Mesothelial cell of epicardium (in vitro differentiated cells): ENCODE measurements at places on chromosomes 16 and 17. TPM values are rescaled to one million over a fixed set of nuclear protein-coding genes. Genes with fewer than 3 reads are reported as not detected.

DNA sequence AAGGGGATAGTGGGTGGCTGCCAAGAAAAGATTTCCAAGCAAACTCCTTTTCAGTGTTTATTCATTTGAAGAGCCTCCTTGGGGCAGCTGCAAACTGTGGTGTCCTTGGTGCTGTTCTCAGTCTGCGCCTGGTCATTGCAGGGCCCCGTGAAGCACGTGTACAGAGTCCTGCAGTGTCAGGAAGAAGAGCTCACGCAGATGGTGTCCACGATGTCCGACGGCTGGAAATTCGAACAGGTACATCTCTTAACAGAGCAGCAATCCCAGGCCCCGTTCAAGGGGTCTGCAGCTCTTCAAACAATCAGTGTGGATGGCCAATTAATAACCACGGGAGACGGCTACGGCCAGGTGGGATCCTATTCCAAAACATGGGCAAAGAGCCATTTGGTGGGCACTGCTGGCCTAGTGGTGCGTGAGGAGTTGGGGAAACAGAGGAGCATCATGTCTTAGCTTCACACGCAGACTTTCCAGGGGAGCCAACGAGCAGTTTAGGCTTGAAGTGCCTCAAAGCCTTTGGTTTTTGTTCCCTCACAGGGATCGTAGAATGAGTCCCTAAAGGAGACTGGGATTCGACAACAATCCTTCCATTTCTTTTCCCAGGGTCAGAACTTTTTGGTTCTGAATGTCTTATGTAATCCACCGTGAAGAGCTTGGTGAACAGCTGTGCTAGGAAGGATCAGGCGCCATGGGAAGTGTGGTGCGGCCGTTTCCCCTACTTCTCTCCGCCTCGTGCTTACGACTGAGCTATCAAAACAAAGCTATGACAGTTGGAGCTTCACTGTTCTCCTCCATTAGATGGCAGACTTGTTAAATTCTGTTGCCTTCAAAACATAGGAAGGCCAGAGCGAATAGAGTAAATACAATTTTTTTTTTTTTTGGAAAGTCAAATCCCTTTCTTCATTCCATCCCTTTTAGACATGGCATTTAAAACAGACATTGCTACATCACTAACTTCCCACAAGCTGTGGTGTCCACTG is 12.6 kb downstream of the KCTD2 start:
- peaks cover 29% of the 10 kb centered on the region for H3K36me3 ChIP-seq
- DNase-seq, result no peak
- H3K27ac ChIP-seq, result no peak overlapping the region
- no peaks in the 10 kb centered on the region for H3K27me3 ChIP-seq
- no peak overlapping the region for H3K4me3 ChIP-seq

DNA sequence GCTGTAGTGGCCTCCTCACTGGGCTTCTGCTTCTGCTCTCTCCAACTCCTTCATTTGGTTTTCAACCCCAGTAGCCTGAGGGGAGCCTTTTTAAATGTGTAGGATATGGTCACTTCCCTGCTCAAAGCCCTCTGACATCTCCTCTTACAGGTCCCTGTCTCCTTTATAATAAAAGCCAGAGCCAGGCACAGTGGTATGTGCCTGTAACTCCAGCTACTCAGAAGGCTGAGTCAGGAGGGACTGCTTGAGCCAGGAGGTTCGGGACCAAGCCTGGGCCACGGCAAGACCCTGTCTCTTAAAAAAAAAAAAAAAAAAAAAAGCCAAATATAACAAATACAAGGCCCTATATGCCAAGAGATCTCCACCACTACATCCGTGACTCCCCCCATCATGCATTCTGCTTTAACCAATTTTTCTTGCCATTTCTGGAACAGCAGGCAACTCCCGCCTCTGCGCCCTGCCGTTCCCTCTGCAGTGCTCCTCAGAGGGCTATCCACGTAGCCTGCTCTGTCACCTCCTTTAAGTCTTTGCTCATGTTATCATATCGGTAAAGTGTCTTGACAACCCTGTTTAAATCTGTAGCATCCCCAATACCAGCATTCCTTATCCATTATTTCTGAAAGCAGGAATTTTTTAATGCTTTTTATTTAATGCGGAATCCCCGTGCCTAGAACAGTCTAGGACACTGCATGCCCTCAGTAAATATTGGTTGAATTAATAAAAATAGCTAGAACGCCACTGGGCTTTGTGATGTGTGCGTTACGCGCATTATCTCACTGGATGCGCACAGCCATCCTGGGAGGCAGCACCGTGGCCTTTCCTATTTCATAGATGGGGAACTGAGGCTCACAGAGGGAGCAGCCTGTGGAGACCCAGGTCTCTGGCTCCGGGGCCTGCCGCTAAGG is 9.5 kb downstream of the ZNF771 start:
- H3K27me3 ChIP-seq, result no peaks in the 10 kb centered on the region
- no peak overlapping the region for H3K27ac ChIP-seq
- peaks cover 18% of the 10 kb centered on the region for H3K36me3 ChIP-seq

DNA sequence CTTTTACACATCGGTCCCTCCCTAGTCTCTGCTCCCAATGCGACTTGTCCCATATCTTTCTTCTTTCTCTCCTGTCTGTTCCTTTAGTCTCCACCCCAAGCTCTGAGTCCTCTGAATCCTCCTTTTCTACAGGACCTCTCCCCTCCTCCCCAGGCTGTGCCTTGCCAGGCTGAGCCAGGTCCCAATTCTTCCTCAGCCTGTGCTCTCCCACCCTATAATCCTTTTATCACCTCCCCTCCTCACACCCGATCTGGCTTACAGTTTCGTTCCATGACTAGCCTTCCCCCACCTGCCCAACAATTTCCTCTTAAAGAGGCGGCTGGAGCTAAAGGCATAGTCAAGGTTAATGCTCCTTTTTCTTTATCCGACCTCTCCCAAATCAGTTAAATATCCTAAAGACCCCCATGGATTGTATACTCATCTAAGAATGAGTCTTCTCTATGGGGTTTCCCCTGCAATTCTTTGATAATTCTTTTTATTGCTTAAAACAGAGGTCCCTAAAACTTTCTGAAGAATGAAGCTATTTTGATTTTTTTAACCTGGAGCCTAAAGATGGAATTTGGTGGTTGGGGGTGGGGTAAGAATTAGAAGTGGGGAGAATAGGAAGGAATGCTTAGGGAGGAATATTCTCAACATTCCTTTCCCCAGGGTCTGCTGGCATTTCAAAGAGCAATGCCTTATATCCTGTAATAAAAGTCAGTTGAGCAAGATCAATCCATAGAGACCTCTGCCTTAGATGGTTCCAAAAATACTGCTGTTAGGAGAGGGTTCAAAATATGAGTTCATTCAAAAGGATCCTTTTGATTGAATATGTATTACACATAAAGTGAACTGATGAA is 102.8 kb downstream of the MYO1D start:
- DNase-seq, result no peak
- peaks cover 43% of the 10 kb centered on the region for H3K4me1 ChIP-seq
- no peaks in the 10 kb centered on the region for H3K27me3 ChIP-seq
- no peak overlapping the region for H3K4me3 ChIP-seq
- H3K27ac ChIP-seq, result peak overlapping the region; percentile 84

DNA sequence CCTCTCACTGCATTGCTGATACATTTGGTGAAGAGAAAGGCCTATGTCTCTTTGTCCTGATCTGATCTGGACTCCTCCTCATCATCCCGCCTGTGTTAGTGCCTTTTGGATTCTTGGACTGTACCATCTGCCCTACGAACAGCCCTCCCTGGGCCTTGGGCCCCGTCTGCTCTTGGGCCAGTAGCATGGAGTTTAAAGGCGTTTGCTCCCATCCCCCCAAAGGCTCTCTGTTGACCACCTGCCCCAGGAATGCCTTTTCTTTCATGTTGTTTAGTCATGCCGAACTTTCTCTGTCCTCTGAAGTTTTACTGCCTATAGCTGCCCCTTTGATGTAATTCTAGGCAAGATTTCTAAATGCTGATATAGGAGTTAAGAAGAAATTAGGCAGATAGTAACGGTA is 30.9 kb upstream of the MEAK7 start:
- H3K27me3 ChIP-seq, result no peaks in the 10 kb centered on the region
- DNase-seq, result no peak
- no peaks in the 10 kb centered on the region for H3K36me3 ChIP-seq
- peak overlapping the region; percentile 98 for H3K27ac ChIP-seq
- H3K4me3 ChIP-seq, result no peak overlapping the region

DNA sequence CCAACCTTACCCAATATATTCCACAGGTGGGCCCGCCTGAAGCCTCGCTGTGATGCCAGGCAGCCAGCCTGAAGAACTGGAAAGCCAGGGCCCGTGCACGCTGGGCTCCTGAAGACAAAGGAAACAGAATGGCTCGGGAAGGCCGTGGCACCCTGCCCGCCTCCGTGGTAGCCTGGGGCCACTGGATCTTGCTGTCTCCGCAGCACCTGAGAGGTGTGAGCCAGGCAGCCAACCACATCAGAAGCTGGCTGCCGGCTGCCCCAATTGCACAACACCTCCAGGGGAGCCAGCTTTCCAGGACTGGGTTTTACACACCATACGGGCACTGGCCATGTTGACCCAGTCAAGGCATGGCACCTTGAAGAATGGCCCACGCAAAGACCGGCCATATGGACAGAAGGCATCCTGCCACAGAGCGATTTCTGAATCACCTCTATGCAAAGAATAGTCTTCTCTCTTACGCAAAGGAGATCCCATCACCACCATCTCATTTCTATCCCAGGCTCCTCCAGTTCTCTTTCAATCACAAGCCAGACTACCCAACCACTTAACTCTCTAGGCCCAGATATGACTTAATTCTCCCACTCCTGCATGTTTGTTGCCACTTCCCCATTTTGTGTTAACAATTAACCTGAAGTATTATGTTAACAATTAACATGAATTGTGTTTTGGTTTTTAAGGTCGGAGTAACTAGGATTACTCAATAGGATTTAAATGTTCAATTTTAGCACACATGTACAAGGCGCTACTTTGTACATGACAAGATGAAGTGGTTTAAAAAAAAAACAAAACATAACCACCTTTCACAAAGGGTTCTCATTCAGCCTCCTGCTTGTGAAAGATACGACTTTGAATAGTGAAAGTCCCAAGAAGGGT is 32.1 kb downstream of the ZFHX3 start:
- peaks cover 33% of the 10 kb centered on the region for H3K4me1 ChIP-seq
- peak overlapping the region; percentile 87 for H3K27ac ChIP-seq
- H3K36me3 ChIP-seq, result no peaks in the 10 kb centered on the region
- no peak overlapping the region for H3K4me3 ChIP-seq
- no peaks in the 10 kb centered on the region for H3K27me3 ChIP-seq
- DNase-seq, result no peak

GRCh38 chr16:24273508-24274182 is 17.5 kb downstream of the CACNG3 start:
- peaks cover 37% of the 10 kb centered on the region for H3K27me3 ChIP-seq
- H3K27ac ChIP-seq, result no peak overlapping the region
- no peaks in the 10 kb centered on the region for H3K4me1 ChIP-seq
- no peak overlapping the region for H3K4me3 ChIP-seq

DNA sequence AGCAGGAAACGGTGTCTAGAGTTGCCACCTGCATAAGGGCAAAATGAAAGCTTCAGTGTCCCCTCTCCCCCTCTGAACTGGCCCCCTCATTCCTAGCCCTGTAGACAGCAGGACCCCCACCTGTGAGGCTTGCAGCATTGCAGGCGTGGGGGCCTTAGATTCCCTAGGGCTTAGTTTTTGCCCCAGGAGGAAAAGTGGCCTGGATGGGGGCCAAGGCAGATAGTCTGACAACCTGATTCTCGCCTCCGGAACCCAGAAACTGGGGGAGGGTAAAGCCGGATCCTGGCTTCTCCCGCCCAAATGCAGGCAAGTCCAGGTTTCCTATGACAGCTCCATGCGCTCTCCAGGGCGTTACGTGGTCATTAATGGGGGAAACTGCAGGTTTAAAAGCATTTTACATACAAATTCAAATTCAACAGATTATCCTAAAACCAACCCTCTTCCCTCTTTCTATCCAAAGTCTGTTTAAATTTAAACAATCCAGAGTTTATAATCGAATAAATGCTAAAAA is 678 bp upstream of the HOXB6 start:
- DNase-seq, result no peak
- H3K4me3 ChIP-seq, result peak overlapping the region; percentile 90
- H3K4me1 ChIP-seq, result peaks cover 83% of the 10 kb centered on the region
- peaks cover 18% of the 10 kb centered on the region for H3K36me3 ChIP-seq

- peak; percentile 86 for DNase-seq
- H3K27ac ChIP-seq, result no peak overlapping the region
- H3K36me3 ChIP-seq, result peaks cover 8% of the 10 kb centered on the region
- peaks cover 32% of the 10 kb centered on the region for H3K4me1 ChIP-seq
Measured at GRCh38 chr17:45021607-45022287, 29.7 kb downstream of the DCAKD start.

DNA sequence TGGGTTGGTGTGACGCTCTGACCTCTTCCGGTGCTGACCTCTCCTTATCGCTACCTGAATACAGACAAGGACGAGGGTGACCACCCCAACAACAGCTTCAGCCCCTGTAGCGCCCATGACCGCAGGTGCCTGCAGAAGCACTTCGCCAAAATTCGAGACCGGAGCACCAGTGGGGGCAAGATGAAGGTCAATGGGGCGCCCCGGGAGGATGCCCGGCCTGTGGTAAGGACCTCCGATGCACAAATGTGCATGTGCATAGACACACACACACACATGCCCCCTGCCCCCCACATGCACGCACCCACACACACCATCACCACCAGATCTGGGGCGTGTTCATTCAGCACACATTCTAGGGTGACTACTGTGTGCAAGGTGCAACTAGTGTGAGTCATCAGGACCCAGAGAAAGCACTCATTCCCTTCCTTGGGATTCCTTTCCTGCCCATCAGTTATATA is 9.7 kb downstream of the IGFBP4 start:
- H3K27me3 ChIP-seq, result no peaks in the 10 kb centered on the region
- no peak for DNase-seq

- no peak for DNase-seq
- H3K27ac ChIP-seq, result no peak overlapping the region
- no peak overlapping the region for H3K4me3 ChIP-seq
Measured at GRCh38 chr16:78098087-78098486, 1.4 kb upstream of the WWOX start.

DNA sequence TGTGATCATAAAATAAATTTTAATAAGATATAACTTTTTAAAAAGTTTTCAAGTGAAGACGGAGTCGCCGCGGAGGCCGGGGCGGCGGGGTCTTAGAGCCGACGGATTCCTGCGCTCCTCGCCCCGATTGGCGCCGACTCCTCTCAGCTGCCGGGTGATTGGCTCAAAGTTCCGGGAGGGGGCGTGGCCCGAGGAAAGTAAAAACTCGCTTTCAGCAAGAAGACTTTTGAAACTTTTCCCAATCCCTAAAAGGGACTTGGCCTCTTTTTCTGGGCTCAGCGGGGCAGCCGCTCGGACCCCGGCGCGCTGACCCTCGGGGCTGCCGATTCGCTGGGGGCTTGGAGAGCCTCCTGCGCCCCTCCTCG is at the start of gene FOXC2:
TSS of gene FOXC2 (plus strand) at position 229 of the 365 bp plus-strand sequence. CDS start 507 bp downstream, outside the sequence.
- H3K27ac ChIP-seq, result peak within 1 kb of the TSS; percentile 71
- peaks cover 54% of the 10 kb centered on the region for H3K4me1 ChIP-seq
- peaks cover 6% of the 10 kb centered on the region for H3K36me3 ChIP-seq

- no peak overlapping the region for H3K4me3 ChIP-seq
- no peaks in the 10 kb centered on the region for H3K36me3 ChIP-seq
- no peak overlapping the region for H3K27ac ChIP-seq
- no peak for DNase-seq
Measured at GRCh38 chr17:28467456-28468025, 5.9 kb upstream of the SLC13A2 start.

GRCh38 chr16:21339269-21339641 is 61.2 kb upstream of the CRYM start:
- no peak overlapping the region for H3K27ac ChIP-seq
- H3K4me3 ChIP-seq, result no peak overlapping the region
- peaks cover 5% of the 10 kb centered on the region for H3K36me3 ChIP-seq
- H3K4me1 ChIP-seq, result no peaks in the 10 kb centered on the region

GRCh38 chr16:84667600-84668309 is 19.4 kb downstream of the KLHL36 start:
- H3K4me3 ChIP-seq, result no peak overlapping the region
- H3K4me1 ChIP-seq, result no peaks in the 10 kb centered on the region
- no peaks in the 10 kb centered on the region for H3K27me3 ChIP-seq
- peak overlapping the region; percentile 6 for H3K27ac ChIP-seq
- no peak for DNase-seq

Gene DDX5
- total RNA-seq, result 886 to 925 TPM (median 921 TPM) in 3 replicates

Gene PLLP
- total RNA-seq, result 1.1 to 1.8 TPM (median 1.2 TPM) in 3 replicates

Gene IRX5
- 14.6 to 17.8 TPM (median 16.3 TPM) in 3 replicates for total RNA-seq

Gene FOXC2
- total RNA-seq, result 10.4 to 12.3 TPM (median 11.7 TPM) in 3 replicates
